Stimulated activated CD4-positive, alpha-beta T cell treated with anti-CD3 and anti-CD28 coated beads, Interleukin-15, amount 100 ng/mL, for 1 hour (primary cell): ENCODE measurements at places on chromosomes 6 and 20.

DNA sequence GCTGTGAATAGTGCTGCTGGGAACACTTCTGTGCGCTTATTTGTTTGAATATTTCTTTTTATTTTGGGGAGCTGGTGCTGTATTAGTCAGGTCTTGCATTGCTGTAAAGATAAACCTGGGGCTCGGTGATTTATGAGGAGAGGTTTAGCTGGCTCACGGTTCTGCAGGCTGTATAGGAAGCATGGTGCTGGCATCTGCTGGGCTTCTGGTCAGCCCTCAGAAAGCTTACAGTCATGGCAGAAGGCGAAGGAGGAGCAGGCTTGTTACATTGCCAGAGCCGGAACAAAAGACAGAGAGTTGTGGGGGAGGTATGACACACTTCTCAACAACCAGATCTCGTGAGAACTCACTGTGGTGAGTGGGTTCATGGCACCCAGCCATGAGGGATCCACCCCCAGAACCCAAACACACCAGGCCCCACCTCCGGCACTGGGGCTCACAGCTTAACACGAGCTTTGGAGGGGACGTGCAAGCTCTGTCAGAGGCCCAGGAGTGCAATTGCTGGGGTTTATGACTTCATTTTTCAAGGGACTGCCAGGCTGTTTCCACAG is 68.8 kb upstream of the GATA5 start:
- DNase-seq = no peak

DNA sequence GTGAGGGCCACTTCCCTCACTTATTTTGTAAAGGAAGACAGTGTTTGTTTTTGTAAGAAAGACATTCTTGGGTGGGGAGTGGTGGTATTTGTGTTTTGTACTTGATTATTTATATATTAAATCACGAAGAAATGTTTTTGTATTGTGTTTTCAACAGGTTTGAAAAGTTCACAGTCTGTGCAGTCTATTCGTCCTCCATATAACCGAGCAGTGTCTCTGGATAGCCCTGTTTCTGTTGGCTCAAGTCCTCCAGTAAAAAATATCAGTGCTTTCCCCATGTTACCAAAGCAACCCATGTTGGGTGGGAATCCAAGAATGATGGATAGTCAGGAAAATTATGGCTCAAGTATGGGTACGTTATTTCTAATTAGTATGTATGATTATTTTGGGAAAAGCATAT is 137.2 kb downstream of the NCOA3 start:
- DNase-seq = no peak

DNA sequence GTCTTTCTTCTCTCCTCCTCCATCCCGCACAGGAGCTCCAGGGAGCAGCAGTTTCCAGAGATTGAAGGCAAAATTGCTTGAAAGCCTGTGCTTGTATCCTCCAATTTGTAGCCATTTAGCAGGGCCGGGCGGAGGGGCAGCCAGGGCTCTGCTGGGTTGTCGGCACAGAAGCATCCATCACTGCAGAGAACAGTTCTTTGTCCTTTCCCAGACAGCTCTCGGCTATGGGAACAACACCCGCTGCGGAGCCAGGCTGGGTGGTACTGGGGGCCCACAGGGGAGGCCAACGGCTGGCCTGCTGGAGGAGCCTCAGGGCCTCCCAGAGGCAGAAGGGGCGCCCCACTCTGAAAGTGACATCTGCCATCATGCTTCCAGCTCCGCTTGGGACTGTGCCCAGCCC is 7.8 kb downstream of the HRH3 start:
- DNase-seq = no peak

GRCh38 chr6:64502801-64503200 is 867.2 kb downstream of the PHF3 start:
- DNase-seq = no peak

- no peak for DNase-seq
These were observed 636.6 kb upstream of the MAN1A1 start for GRCh38 chr6:119985952-119986736.

- no peak for DNase-seq
These were observed 21.0 kb downstream of the TCF15 start for GRCh38 chr20:588932-589672.
